A172 (cell line): ENCODE measurements at places on chromosomes 1 and 21. TPM values are rescaled to one million over a fixed set of nuclear protein-coding genes. Genes with fewer than 3 reads are reported as not detected.

- DNase-seq, result no peak
These were observed 223.0 kb downstream of the LTN1 start for GRCh38 chr21:28769683-28770082.

Gene KRTAP10-6
- not detected in 2 replicates for total RNA-seq

DNA sequence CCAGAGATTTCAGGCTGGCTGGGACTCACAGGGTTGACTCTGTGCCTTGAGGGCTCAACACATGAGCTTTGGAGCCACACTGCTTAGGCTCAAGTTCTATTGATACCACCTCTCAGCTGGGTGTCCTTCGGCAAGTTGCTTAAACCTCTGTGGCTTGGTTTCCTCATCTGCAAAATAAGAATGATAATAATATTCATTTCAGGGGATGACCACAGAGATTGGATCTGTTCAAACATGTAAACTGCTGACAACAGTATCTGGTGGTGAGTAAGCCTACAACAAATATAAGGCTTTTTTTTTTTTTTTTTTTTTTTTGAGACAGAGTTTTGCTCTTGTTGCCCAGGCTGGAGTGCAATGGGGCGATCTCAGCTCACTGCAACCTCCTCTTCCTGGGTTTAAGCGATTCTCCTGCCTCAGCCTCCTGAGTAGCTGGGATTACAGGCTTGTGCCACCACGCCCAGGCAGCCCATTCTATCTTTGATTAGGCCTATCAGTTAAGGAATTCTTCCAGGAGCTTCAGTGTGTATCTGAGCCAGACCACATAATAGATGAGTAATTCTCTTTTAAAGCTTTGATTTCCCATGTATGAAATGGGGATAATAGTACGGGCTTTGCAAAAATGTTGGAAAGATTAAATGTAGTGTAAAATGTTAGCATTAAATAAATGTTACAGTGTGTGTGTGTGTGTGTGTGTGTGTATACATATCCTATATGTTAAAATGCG lies 437.6 kb downstream of the PRDM2 start:
- DNase-seq, result no peak

GRCh38 chr1:214901718-214902117 lies 180.8 kb upstream of the KCNK2 start:
- peak; percentile 70 for DNase-seq

DNA sequence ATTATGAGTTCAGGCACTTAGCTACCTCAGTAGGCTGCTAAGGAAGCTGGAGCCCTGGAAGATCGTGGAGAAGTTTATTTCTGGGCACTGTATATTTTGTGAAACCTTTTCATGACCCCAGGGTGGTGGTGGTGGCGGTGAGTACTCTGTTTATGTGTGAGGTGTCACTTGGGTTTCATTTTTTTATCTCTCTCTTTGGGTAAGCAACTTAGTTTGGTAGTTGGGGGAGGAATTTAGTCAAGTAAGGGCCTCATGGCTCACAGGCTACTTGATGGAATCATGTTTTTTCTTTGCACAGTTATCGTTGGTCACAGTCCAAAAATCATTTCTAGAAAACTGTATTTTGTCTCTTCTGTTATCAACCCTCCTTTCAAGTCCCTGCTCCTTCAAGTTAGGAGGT lies 33.9 kb downstream of the C1orf141 start:
- DNase-seq, result no peak

DNA sequence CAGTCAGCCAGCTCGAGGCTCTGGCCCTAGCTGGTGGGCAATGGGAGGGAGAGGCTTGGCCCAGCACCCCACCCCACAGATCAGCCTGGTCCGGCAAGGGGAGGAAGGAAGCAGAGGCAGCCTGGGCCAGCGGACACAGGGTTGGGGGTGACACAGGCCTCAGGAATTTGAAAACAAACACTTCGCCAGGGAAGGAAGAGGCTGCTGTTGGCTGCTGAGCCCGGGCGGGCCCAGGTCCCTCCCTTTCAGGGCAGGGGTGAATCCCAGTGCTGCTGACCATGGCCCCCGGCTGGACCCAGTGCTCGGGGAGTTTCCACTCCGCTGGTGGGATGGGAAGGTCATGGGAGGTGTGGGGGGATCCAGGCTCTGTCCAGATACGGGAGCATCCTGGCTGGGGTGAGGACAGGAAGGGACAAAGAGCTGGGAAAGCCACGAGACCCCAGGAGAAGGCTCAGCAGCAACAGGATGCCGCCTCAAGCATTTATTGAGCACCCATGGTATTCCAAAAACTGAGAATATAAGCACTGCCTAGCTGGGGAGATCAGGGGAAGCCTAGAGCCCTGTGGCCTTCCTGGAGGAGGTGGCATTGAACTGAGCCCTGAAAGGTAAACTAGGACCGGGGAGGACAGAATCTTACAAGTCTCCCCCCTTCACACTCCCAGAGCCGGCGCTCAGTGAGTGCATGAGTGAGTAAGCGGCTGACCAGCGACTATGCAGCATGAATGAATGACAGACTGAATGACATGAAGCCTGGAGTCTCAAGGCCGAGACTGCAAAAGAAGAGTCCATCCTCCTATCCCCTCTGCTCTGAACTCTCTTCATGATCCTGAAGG lies 26.2 kb upstream of the EPHA2 start:
- peak; percentile 87 for DNase-seq

- DNase-seq, result peak; percentile 94
These were observed 12.3 kb downstream of the PHLDA3 start for GRCh38 chr1:201456499-201457309.

Gene BTBD19
- total RNA-seq, result 4.8 and 9.4 TPM in 2 replicates

Gene LCK
- total RNA-seq, result not detected in 2 replicates

DNA sequence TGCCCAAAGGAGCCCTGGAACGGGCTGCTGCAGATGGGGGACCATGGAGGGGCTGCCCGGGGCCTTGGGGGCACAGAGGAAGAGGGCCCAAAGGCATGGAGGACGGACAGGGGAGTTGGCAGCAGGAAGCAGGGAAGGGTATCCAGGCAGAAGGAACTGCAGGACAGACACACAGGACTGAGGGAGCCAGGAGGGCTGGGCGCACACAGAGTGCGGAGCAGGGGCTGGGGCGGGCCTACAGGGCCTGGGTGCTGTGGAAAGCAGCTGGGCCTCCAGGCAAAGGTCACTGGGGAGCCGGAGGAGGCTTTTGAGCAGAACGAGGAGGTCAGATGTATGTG lies 28.1 kb downstream of the KRTAP10-1 start:
- DNase-seq, result no peak

Gene RUNX3
- not detected in 2 replicates for total RNA-seq

DNA sequence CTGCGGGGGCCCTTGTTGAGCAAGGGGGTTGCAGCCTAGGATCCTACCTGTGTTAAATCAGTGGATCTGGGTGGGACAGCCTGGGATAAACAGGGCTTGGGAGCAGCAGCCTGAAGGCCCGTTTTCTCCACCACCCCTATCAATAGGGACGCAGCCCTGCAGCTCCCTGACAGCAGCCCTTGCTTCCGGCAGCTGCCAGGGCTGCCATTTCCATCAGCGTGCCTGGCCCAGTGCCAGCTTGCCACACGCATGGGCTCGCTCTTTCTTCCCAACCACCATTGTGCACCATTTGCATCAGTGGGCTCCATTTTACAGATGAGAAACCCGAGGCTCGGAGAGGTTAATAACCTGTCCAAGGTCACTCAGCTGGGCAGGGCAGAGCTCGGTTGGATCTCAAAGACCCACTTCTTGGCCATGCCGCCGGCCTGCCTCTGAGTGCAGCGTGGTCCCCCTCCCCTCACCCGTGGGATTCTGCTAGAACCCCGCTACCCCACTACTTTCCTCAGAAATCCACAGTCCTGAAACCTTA lies 3.8 kb downstream of the WNT4 start:
- DNase-seq, result no peak

Gene RORC
- 0.12 and 0.14 TPM in 2 replicates for total RNA-seq

Gene SPRR4
- total RNA-seq, result not detected in 2 replicates

- DNase-seq, result peak; percentile 75
These were observed 68.2 kb downstream of the PSMG1 start for GRCh38 chr21:39114871-39115575.

DNA sequence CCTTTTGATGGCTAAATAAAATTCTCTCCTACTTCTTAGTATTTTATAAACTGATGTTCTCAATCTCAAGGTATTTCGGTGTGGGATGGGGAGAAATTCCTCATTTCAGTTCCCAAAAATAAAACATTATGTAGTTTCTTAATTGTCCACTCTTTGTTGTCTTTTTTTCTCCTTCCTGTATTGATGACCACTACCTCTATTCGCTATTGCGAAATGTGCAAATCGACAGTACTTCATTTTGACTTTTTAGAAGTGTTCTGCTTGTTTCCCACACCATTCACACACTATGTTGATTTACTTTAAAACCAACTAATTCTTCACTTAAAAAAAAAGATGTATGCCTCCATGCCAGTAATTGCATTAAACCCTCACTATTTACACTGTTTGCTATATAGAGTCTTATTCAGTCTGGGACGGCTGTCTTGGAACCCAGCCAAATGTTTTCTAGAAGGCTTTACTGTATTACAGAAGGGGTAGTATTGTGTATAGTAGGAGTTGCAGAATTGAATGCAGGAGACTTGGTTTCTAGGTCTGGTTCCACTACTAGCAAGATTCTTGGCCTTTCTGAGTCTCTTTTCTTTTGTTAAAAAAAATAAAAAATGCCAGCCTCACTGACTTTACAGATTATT lies 5.6 kb downstream of the RNF2 start:
- DNase-seq, result no peak

DNA sequence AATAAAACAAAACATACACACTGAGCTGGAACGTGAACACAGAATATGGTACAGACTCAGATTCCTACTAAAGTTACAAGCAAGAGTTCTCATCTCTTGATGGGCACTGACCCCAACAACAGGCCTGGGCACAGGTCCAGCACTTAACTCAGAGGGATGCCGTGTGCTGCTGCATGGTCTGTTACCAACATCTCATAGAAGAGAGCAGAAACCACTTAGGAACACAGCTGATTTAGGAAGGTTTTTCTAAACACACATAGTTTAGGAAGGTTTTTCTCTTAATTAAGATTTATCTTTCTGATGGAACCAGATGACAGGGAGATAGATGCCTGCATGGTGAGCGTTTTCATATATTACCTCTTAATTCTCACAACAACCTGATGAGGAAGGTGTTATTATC lies 1.5 kb downstream of the GCLM start:
- peak; percentile 19 for DNase-seq

Gene TAS1R1
- total RNA-seq, result not detected in 2 replicates
